Activated CD8-positive, alpha-beta T cell treated with anti-CD3 and anti-CD28 coated beads for 36 hours (primary cell): ENCODE measurements at places on chromosomes 1 and 21.
A peak's percentile ranks its signal among the peaks of the same experiment; 100 is the strongest.

DNA sequence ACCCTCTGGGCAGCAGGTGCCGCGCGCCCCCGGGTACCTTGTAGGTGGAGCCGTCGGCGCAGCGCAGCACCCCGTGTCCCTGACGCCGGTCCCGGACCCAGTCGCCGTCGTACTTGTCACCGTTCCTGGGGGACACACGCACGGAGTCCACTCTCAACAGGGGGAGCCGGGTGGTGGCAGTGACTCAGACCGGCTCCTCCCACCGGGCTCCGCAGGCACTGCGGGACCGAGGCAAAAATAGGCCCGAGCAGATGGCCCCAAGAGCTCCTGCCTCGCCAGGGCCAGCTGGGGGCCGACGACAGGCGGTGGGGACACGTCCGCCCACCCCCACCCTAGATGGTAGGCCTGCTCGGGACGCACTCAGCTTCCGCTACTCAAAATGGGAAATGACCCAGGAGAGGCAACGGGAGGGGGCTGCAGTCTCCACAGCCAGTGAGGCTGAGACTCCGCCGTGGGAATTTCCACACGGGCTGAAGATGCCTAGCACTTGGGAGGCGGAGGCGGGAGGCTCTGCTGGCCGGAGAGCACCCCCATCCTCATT lies 6.3 kb downstream of the MORN1 start:
- no peak for DNase-seq

GRCh38 chr1:61851849-61852669 lies 109.8 kb downstream of the PATJ start:
- peak; percentile 12 for DNase-seq

DNA sequence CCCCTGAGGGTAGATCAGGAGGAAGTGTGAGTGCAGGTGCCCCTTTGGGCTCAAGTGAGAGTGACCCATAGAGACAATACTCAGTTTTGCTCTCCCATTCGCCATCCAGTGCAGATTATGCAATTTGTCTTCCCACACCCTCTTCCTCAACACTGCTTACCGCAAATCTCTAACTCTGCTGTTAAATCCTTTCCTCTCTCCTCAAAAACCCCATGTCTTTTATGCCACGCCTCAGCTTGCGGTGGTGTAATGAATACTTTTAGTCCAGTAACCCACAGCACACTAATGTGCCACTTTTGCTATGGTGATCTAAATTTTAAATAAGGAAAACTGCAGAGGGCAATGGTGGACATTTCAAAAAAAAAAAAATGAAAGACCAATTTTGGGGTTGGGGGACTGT lies 57.7 kb downstream of the PRRX1 start:
- DNase-seq: no peak

DNA sequence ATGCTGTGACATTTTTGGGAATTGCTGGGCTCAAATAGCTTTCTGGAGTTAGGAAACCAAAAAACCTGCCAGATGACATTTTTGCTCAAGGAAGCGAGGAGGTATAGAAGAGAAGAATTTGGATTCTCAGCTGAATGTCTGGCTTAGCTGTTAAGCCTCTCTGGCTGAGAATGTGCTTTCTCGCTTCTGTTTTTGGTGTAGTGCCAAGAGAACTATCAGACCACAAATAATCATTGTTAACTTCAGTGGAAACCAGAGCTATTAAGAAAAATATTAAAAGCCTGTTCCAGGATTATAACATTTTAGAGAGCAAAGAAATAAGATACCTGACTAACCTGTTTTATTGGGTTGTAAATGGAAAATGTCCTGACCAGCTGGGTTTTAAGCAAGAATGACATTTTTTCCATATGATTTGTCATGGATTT lies 39.5 kb upstream of the DIPK1A start:
- no peak for DNase-seq

DNA sequence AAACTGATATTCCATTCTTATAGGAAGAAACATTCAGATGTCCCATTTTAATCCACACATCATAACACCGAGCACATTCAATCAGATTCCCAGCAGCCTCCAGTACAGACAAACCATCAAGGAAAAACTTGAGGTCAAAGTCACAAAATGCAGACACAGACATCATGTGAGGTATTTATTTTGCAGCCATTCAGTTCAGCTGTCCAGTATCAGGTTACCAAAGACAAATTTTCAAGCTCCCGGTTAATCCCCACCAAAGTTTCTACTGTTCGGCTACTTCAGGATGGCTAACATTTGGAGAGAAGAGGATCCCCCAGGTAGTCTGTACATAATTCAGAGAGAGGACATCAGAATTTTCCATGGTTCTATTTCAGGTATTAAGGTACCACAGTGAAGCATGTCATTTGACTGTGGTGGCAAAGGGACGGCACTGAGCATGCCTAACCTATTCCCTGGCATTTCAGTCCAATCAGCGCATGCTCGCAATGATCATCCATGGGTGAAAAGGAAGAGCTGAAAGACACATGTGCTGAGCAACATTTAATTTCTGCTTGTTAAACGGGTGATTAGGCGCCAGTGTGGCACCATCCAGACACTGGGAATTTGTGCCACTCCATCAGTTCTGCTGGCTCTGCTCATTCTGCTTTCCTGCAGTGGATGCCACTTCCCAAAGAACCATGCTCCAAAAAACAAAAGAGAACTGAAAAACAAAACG lies 13.6 kb upstream of the NDC1 start:
- DNase-seq: no peak

GRCh38 chr1:185375583-185375982 lies 58.5 kb upstream of the IVNS1ABP start:
- DNase-seq: no peak

- no peak for DNase-seq
Measured at GRCh38 chr1:171248841-171249240, 547 bp downstream of the FMO1 start.

DNA sequence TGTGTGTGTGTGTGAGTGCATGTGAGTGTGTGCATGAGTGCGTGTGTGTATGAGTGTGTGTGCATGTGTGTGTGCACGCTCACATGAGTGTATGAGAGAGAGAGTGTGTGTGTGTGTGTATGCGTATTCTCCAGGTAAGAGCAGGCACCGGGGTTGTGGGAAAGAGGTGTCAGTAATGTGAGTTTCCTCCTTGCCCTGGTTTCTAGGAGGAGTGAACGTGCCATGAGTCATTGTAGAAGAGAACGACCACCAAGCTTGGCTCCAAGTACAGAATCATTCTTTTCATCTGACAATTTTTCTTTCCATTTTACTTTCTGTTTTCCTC lies 79.1 kb downstream of the POFUT2 start:
- DNase-seq: peak; percentile 30

GRCh38 chr1:194024659-194025058 lies 838.2 kb upstream of the B3GALT2 start:
- DNase-seq: no peak

DNA sequence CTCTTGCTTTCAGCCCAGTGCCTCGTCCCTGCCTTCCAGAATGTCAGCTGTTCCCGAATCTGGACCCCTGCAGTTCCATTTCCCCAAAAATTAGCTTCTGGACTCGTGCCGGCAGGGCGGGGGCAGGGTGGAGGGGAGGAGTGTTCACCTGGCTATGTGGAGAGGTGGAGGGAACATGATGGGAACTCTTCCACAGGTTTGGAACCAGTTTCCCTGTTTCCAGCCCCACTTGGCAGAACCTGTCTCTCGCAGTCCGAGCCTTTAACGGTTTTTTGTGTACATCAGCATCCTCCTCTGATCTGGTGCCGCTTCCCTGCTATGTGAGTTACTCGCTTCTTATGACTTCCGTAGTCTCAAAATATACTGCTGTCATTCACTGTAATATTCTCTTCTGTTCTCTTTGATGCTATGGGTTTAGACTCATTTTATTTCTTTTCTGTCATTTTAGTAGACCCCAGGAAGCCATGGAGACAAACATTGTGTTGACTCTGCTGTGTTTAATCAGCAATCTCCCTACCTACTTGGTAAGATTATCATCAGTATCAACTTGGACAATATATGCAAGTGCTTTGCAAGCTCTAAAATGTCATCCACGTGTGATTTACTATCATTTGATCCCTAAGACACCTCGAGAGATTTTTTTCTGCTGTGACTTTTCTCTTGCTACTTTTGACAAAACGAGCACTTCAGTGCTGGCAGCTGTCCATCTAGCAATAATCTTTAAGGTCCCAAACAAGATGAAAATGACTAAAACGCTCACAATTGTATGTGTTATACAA lies 33.3 kb upstream of the HNRNPU start:
- DNase-seq: no peak

DNA sequence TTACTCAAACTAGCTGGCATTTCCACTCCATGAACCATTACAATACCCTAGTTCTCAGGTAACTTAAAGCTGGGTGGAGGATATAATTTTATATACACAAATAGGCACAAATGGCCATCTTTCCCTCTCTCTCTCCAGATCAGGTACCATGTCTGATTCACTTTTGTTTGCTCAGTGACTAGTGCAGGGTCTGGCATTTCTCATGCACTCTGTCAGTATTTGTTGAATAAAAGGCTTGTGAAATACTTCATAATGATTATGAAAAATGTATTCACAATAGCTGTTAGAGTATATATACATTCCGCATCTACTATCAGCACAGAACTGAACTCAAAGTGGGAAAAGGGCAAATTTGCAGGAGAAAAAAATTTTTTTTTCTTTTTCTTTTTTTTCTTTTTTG lies 510.2 kb upstream of the USP24 start:
- DNase-seq: no peak

- DNase-seq: no peak
Measured at GRCh38 chr21:37413553-37414291, 47.1 kb downstream of the DYRK1A start.

DNA sequence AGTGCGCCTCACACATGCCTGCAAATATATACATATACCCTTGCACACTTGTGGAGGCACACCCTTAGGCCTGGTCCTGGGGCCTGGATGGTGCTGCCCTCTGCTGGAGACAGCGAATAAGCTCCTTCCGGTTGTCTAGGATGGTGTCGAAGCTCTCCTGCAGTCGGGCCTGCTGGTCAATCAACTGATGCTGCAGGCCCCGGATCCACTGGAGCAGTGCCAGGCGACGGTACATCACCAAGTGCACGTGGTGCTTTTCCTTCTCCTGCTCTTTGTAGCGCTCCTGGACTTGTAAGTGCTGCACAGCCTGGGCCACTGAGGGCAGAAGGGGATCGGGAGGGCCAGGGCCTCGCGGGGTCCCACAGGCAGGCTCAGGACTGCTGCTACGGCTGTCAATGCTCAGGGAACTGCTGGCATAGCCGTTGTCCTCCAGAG lies 3.1 kb downstream of the C1orf216 start:
- DNase-seq: peak; percentile 85

DNA sequence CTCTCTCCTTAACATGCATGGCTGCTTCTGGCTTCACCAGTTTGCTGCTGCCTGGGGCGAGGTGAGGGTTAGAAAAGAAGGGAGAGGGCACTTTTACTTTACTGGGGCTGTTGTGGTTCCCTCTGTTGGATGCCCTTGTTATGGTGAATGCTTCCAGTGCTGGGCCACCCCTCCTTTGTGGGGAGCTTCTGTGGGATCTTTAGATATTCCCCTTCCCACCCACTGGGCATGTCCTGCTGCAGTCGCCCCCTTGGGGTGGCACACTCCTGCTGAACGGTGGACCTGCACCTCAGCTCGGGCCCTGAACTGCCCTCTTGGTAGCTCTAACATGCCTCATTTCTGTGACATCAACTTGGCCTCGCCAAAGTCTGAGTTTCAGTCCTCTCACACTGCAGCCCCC lies 6.0 kb downstream of the TNN start:
- DNase-seq: no peak

DNA sequence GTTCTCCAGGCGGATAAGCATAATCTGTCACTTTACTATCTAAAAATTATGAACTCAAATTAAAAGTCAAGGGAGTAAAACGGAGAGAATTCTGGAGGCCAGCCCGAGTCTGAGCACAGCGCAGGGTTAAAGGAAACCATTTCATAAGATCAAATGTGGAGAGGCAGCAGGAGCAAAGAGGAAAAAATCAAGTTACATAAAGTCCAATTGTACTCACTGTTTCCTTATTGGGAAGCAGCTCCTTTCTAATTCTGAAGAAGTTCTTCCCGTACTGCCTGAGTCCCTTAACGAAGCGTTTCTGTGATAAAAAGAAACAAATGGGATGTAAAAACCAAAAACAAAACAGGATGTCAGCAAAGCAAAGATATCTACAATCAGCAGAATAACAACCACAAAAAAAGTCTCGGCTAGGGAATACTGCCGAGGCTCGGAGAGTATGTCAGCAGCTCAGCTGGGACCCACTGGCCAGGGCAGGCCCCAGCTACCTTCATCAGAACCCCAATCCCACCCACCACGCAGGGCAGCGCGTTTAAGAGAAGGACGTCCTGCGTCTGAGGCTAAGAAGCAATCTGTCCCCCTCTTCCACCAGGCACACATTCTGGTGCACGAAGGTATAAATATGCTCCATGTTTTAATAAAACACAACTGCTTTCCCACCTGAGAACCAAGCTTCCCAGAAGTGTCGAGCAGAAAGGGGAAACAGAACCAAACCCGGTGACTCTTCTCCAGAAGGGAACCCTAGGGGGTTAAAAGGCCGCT lies 104.8 kb downstream of the SLC45A1 start:
- DNase-seq: peak; percentile 16

DNA sequence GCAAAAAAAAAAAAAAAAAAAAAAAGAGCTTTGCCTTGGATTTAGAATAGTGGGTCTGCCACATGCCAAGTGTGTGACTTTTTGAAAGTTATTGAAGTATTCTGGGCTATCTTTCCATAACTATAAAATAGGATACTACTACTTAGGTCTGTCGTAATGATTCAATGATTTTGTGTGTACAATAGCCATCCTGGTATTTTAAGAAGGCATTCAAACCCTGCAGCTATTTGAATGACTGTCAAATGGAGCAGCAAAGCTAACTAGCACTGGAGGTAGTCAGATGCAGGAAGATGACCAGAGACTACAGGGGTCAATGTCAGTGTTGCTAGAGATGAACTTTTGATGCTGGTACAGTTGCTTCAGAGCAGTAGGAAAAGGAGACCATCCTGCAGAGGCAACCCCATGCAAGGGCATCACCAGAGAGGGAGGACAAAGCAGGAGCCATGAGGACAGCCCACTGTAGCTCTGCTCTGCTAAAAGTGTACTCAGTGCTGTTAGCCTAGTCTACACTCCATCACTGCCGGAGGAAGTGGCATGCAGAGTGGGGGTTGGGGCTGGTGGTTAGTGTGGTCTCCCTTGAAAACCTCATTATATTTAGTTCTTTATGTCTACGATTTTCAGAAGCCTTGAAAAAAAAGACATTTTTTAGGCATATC lies 29.0 kb downstream of the DUSP10 start:
- peak; percentile 93 for DNase-seq

- DNase-seq: no peak
Measured at GRCh38 chr1:25502957-25503356, 40.4 kb upstream of the LDLRAP1 start.

GRCh38 chr1:38613996-38614395 lies 245.6 kb downstream of the RRAGC start:
- no peak for DNase-seq

DNA sequence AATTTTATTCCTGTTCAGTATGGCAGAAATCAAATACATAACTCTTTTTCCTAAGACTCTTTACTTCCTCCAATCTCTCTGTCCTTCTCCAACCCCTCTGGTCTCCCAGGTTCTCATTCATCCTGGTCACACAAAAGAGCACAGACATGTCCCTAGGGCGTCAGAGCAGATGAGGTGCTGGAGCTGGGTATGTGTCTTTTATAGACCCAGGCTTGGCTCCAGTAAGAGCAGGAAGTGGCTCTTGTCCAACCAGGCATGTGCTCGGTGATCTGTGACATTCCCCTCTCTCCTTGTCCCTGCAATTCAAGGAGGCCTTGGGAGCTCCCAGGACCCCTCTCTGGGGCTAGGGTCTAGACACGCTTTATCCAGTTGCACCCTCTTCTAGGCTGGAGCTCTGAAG lies 18.0 kb upstream of the LCE2D start:
- no peak for DNase-seq

- DNase-seq: no peak
Measured at GRCh38 chr1:9444532-9444931, 94.7 kb upstream of the SLC25A33 start.
